GM12878 (cell line): ENCODE measurements at places on chromosomes 5 and 9. TPM values are rescaled to one million over a fixed set of nuclear protein-coding genes. Genes with fewer than 3 reads are reported as not detected.

- H3K27ac ChIP-seq = no peak overlapping the region
- no peaks in the 10 kb centered on the region for H3K27me3 ChIP-seq
- no peaks in the 10 kb centered on the region for H3K36me3 ChIP-seq
- no peak overlapping the region for H3K4me3 ChIP-seq
- DNase-seq = no peak
Measured at GRCh38 chr5:96809921-96810320, 2.2 kb upstream of the ERAP1 start.

The TRPM3 gene
- not detected in 2 replicates for total RNA-seq

GRCh38 chr9:134895097-134895496 lies 14.5 kb downstream of the FCN2 start:
- no peak overlapping the region for H3K4me3 ChIP-seq
- no peaks in the 10 kb centered on the region for H3K36me3 ChIP-seq
- no peak overlapping the region for H3K27ac ChIP-seq
- no peaks in the 10 kb centered on the region for H3K27me3 ChIP-seq
- no peak for DNase-seq
- 0 out of 2 replicates have a peak, but pooled peaks cover 4% of the 10 kb centered on the region for H3K4me1 ChIP-seq

GRCh38 chr9:70406434-70406862 lies 8.0 kb downstream of the KLF9 start:
- H3K4me1 ChIP-seq = peaks cover 13% of the 10 kb centered on the region
- no peak overlapping the region for H3K4me3 ChIP-seq
- peak overlapping the region; percentile 48 for H3K27ac ChIP-seq
- no peak for DNase-seq
- no peaks in the 10 kb centered on the region for H3K27me3 ChIP-seq
- H3K36me3 ChIP-seq = no peaks in the 10 kb centered on the region

DNA sequence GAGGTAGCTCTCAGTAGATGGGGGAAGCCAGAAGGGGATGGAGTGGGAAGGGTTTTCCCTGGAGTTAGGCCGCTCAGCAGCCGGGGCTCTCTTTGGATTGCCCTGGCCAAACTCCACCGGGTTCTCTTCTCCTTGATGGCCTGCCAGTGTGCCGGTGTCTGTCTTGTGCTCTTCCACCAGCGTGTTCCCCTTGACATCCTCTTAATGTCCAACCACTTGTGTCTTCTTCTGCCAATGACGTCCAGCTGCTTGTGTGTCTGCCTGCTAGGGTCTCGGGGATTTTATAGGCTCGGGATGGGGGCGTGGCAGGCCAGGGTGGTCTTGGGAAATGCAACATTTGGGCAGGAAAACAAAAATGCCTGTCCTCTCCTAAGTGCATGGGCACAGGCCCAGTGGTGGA lies 313.1 kb upstream of the PUM3 start:
- H3K4me1 ChIP-seq = no peaks in the 10 kb centered on the region
- H3K27me3 ChIP-seq = no peaks in the 10 kb centered on the region
- no peak overlapping the region for H3K27ac ChIP-seq

DNA sequence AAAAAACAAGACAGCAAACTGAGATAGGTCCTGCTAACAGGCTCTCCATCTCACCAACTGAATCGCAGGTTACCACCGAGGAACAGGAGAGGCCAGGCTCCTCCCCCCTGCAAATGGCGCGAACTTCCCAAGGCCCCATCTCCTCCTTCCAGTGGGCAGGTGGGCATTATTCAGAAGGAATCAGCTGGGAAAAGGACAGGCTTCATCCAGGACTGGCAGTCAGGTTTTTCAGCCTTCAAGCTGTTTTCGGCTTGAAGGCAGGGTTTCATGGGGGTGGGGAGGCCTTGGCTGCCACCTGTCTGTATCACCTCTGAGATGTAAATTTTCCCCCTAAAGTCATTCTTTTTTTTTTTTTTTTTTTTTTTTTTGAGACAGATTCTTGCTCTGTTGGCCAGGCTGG lies 79.4 kb downstream of the SFXN1 start:
- H3K27me3 ChIP-seq = no peaks in the 10 kb centered on the region
- no peak for DNase-seq
- H3K4me3 ChIP-seq = no peak overlapping the region
- no peaks in the 10 kb centered on the region for H3K36me3 ChIP-seq
- H3K27ac ChIP-seq = no peak overlapping the region

The IZUMO3 gene
- not detected in 2 replicates for total RNA-seq

GRCh38 chr5:36881304-36881703 lies 4.7 kb downstream of the NIPBL start:
- H3K36me3 ChIP-seq = peaks cover 10% of the 10 kb centered on the region
- H3K4me3 ChIP-seq = peak overlapping the region; percentile 62
- no peak for DNase-seq
- H3K27ac ChIP-seq = peak overlapping the region; percentile 63
- H3K4me1 ChIP-seq = peaks cover 6% of the 10 kb centered on the region; the same call in 1 of the 2 replicates
- no peaks in the 10 kb centered on the region for H3K27me3 ChIP-seq

- DNase-seq = no peak
- H3K36me3 ChIP-seq = no peaks in the 10 kb centered on the region
- peaks cover 6% of the 10 kb centered on the region for H3K4me1 ChIP-seq
- H3K4me3 ChIP-seq = peak overlapping the region; percentile 68
- no peak overlapping the region for H3K27ac ChIP-seq
- H3K27me3 ChIP-seq = no peaks in the 10 kb centered on the region
Measured at GRCh38 chr9:96450613-96451528, 902 bp downstream of the HABP4 start.

The EXD3 gene
- total RNA-seq = 6.3 and 7.1 TPM in 2 replicates

DNA sequence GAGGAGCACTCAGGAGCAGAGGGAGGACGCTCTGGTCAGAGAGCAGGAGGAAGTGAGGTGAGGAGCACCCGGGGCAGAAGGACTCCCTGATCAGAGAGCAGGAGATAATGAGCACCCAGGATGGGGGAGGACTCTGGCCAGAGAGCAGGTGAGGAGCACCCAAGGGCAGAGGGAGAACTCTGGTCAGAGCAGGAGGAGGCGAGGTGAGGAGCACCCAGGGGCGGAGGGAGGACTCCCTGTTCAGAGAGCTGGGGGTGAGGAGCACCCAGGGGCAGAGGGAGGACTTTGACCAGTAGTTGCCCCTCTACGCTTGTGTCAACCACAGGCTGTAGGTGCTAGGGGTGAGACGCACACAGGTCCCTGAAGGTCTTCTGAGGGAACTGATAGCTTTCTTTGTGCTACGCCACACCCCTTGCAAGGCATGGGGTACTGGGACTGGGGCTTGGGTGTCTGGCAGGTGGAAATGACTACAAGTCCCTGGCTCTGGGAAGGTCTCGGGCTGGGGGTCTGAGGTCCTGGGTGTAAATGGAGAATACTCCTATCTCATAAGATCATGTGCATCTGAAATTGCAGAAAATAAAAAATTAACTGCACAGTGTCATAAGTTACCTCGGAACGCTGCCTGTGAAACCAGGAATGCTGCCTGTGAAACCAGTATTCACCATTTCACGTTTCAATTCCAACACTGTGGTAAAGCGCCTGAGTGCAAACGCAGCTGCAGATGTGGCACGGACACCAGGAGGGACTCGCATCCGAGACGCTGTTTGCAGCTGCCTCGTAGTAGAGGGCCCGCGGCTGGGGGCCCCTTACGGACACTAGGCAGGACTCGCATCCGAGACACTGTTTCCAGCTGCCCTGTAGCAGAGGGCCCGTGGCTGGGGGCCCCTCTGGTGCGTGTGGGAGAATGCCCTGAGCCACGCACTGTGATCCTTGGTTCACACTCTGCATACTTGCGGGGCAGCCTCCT lies 27.0 kb upstream of the SLC6A3 start:
- H3K36me3 ChIP-seq = peaks cover 24% of the 10 kb centered on the region; the same call in 1 of the 2 replicates
- DNase-seq = no peak
- H3K4me1 ChIP-seq = no peaks in the 10 kb centered on the region
- H3K27me3 ChIP-seq = no peaks in the 10 kb centered on the region
- H3K27ac ChIP-seq = no peak overlapping the region

GRCh38 chr5:151208481-151208914 lies 15.4 kb downstream of the CCDC69 start:
- H3K27me3 ChIP-seq = no peaks in the 10 kb centered on the region
- DNase-seq = no peak
- no peak overlapping the region for H3K4me3 ChIP-seq
- peaks cover 33% of the 10 kb centered on the region for H3K4me1 ChIP-seq
- no peak overlapping the region for H3K27ac ChIP-seq
- no peaks in the 10 kb centered on the region; the same call in 1 of the 2 replicates for H3K36me3 ChIP-seq

The SOX30 gene
- 0.11 and 0.13 TPM in 2 replicates for total RNA-seq

GRCh38 chr9:2465921-2466460 lies 155.6 kb upstream of the VLDLR start:
- no peaks in the 10 kb centered on the region for H3K27me3 ChIP-seq
- no peak overlapping the region for H3K27ac ChIP-seq
- no peak overlapping the region for H3K4me3 ChIP-seq
- no peaks in the 10 kb centered on the region for H3K36me3 ChIP-seq

DNA sequence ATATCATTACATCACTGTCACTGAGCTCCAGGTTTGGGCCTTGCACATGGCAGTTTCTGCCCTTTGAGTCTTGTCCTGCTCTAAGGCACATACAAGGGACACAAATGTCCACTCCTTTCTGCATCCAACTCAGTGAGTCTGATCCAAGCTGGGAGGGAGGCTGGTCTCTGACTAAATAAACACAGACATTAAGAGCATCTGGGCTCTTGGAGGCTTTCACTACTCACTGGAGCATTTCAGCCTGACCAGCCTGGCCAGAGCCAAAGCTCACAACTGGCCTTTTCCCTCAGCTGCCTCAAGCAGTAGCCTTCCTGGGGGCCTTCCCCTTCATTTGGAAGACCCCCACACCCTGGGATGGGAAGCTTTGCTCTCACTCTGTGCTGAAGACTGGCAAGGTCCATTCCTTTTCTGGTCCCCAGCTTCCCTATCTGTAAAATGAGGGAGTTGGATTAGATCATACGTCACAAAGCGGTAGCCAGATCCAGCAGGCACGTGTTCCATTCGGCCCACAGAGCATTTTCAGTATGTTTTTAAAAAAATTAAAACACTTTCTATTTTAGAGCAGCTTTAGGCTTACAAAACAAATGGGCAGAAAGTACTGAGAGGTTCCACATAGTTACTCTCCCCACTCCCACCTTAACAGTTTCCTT lies 58.6 kb upstream of the XPA start:
- no peaks in the 10 kb centered on the region for H3K4me1 ChIP-seq
- DNase-seq = no peak
- H3K27ac ChIP-seq = no peak overlapping the region
- no peaks in the 10 kb centered on the region for H3K36me3 ChIP-seq
- no peak overlapping the region for H3K4me3 ChIP-seq

- H3K4me1 ChIP-seq = peaks cover 13% of the 10 kb centered on the region
- H3K4me3 ChIP-seq = no peak overlapping the region
- H3K36me3 ChIP-seq = no peaks in the 10 kb centered on the region
Measured at GRCh38 chr5:17434982-17435381, 63.0 kb upstream of the TAF11L2 start.

- DNase-seq = no peak
- no peak overlapping the region for H3K27ac ChIP-seq
- no peaks in the 10 kb centered on the region; the same call in 1 of the 2 replicates for H3K4me1 ChIP-seq
- H3K36me3 ChIP-seq = peaks cover 14% of the 10 kb centered on the region
- H3K4me3 ChIP-seq = no peak overlapping the region
- H3K27me3 ChIP-seq = no peaks in the 10 kb centered on the region
Measured at GRCh38 chr9:85984457-85984856, 43.5 kb downstream of the NAA35 start.

The RNF130 gene
- 0.29 and 0.36 TPM in 2 replicates for total RNA-seq

- H3K27me3 ChIP-seq = no peaks in the 10 kb centered on the region
- H3K36me3 ChIP-seq = no peaks in the 10 kb centered on the region
- no peak overlapping the region for H3K27ac ChIP-seq
Measured at GRCh38 chr9:12065050-12065449, 628.1 kb upstream of the TYRP1 start.

GRCh38 chr5:74978345-74978744 lies 74.0 kb downstream of the GCNT4 start:
- H3K36me3 ChIP-seq = no peaks in the 10 kb centered on the region
- H3K27ac ChIP-seq = no peak overlapping the region
- H3K4me1 ChIP-seq = peaks cover 4% of the 10 kb centered on the region

GRCh38 chr9:33161011-33161588 lies 6.0 kb downstream of the B4GALT1 start:
- no peaks in the 10 kb centered on the region for H3K27me3 ChIP-seq
- H3K4me1 ChIP-seq = peaks cover 64% of the 10 kb centered on the region
- H3K27ac ChIP-seq = peak overlapping the region; percentile 92
- peak overlapping the region; percentile 90 for H3K4me3 ChIP-seq
- no peaks in the 10 kb centered on the region for H3K36me3 ChIP-seq
- no peak for DNase-seq

The ZSWIM6 gene
- 5.9 and 6.2 TPM in 2 replicates for total RNA-seq

DNA sequence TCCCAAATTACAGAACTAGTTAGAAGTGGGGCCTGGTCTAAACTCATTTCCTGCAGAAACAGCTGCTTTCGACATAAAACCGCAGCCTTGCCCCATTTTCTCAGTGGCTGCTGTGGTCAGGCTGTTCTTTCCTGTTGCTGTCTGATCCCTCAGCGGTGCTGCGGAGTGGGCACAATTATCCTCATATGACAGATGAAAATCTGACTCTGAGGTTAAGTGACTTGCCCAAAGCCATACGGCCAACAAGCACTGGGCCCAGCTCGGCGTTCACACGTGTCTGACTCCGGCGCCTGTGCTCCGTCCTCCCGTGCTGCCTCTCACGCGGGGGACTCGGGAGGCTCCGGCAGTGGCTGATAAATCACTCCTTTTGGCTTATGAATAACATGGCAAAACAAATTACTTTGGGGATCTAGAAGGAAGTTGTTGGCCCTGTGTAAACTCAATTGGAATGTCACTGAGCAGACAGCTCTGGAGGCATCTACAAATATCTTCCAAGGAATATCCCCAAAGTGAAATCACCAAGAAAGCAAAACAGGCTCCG lies 142.6 kb upstream of the LMX1B start:
- H3K4me1 ChIP-seq = peaks cover 15% of the 10 kb centered on the region
- peaks cover under 1% of the 10 kb centered on the region for H3K27me3 ChIP-seq
- H3K36me3 ChIP-seq = no peaks in the 10 kb centered on the region

The SIMC1 gene
- total RNA-seq = 15.6 and 15.9 TPM in 2 replicates

GRCh38 chr9:75672478-75672877 lies 218.0 kb upstream of the PCSK5 start:
- no peaks in the 10 kb centered on the region for H3K27me3 ChIP-seq
- no peak for DNase-seq
- H3K4me1 ChIP-seq = no peaks in the 10 kb centered on the region
- no peaks in the 10 kb centered on the region for H3K36me3 ChIP-seq

DNA sequence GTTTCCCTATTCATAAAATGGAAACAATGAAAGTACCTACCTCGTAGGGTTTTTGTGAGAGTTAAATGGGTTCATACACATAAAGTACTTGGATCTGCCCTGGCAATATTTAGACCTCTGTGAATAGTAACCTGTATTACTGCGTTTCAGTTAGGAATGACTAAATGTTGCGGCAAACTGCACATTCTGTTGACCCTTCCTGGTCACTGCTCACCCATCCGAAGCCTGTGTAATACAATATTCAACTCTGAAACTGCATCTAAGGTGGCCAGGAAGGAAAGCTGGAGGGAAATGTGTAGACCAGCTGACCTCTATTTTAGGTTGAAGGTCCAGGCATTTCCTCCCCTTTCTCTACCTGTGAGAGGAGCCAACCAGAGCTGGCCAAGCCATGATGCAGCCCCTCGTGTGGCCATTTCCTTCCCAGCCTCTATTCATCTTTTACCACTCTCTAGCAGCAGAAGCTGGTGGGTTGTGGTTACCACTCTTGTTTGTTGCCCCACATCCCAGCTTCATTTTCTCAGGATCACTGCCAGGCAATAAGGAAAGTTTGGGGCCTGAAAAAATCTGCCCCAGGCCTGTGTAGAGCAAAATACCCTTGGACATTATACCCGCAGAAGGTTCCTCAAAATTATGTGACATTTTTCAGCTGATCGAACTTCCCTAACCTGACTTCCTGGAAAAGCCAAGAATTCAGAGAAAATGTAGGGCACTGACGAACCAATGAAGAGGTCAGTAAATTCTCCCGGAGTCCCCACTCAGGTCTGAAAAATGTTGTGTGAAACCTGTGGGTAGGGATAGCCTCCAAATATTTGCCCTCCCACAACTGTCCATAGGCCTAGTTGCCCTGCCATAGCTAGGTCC lies 20.5 kb upstream of the PDCD1LG2 start:
- H3K27ac ChIP-seq = no peak overlapping the region
- H3K36me3 ChIP-seq = no peaks in the 10 kb centered on the region; the same call in 1 of the 2 replicates
- H3K4me3 ChIP-seq = no peak overlapping the region
- H3K4me1 ChIP-seq = peaks cover 16% of the 10 kb centered on the region
- H3K27me3 ChIP-seq = no peaks in the 10 kb centered on the region
- no peak for DNase-seq
